Posterior cingulate gyrus (tissue), 11 donors: ENCODE measurements at places on chromosomes 6 and 20.
A peak's percentile ranks its signal among the peaks of the same experiment; 100 is the strongest.

DNA sequence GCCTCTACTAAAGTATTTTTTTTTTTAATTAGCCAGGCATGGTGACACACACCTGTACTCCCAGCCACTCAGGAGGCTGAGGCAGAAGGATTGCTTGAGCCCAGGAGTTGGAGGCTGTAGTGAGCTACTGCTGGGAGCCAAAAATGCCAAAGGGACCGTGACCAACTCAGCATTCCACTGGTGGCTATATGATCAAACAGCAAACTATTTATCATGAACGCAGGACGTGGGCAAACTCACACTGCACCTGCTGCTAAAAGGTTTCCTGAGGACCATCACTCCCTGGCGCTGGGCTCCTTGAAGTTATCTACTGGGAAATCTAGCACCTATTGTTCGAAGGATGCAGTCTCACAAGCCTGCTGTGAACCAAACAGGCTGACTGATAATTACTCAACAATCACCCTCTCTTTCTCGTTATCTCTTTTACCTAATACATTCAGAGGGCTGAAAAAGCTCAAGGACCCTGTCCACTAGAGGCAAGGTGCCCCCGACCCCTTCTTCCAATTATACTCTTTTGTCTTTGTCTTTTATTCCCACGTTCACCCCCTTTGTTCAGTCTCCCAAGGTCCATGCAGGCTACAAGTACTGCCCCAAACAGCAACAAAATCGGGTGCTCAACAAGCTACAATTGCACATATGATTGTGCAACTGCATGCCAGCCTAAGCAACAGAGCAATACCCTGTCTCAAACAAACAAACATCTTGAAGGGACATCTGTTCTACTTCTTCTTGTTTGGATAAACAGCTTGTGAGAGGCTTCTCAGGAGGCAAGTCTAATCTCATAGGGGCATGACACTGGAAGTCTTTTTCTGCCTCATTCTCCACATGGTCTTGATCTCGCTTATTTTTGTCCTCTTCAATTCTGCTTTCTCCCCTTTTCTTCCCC lies 47.7 kb upstream of the PLN start:
- DNase-seq, result no peak

DNA sequence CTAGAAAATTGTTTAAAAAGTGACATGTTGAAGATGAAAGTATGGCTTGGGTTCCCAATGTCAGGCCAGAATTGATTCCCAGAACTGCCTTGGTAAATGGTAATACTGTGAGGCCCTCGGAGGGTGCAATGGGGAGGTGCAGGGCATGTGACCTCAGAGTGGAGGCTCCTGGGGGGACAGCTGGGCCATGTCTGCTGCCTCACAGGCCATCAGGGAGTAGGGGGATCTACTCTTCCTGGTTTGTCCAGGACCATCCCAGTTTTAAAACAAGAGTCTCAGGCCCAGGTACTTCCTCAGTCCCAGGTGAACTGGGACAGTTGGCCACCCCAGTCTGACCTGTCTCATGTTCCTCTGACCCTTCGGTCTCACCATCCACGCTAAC lies 55.3 kb upstream of the SNX9 start:
- DNase-seq, result no peak

DNA sequence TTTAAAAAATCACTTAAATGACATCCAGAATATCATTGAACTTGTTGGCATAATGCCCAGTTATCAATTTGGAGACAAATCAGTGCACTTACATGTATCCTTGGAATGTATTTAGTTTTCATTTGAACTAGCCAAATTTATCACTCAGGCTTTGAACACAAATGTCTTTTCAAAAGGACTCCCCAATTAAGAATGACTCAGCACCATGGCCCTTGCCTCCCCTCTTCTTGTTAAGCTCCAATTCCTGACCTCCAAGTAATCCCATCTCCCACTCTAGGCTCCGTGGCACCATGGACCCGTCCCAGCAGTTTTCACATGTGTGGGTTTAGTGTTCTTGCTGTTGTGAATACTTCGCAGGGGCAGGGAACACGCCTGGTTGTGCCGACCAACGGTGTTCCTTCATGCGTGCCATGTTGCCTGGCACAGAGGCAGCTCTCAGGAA lies 2.7 kb downstream of the AKAP12 start:
- DNase-seq, result no peak

DNA sequence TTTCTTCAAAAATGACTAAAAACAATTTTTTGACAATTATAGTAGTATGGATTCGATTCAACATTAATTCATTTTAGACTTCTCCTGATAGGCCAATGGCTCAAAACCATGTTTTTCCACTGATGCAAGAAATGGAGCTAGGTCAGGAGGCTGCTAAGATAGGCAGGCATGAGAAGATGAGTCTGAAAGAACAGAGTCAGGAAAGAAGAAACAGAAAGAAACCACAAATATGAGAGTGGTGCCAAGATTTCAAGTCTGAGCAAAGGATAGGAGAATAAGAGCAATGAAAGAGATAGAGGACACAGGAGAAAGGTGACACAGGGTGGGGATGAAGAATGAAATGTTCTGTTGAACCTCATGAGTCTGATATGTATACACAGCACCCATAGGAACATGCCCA lies 112.2 kb downstream of the TASP1 start:
- DNase-seq, result no peak

DNA sequence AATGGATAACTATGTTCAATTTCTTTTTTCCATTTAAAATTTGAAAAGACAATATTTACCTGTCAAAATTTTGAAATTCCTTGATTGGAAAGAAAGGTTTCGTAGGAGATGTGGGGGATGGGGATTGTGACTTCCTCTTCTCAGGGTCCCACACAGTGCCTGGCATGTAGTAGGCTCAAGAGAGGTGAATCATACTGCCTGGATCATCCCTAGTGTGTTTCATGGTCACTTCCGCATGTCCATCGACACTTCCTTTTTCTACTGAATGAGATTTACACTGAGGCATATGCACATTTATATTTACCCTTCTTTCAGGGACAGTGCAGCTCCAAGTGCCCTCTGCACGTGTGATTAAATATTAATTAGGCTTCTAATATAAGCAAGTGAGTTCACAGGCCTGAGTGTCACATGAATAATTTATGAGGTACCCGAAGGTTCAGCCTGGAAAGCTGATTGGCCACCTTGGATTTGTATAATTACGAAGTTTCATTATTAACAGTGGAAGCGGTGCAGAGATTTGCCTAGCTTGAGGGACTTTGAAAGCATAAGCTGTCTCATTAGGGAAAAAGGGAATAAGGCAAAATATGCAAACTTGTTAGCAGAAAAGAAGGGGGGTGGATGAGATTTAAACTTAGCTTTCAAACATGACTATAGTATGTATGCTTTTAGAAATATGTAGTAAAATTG lies 177.5 kb upstream of the MMS22L start:
- no peak for DNase-seq

- DNase-seq, result no peak
These were observed 416.6 kb downstream of the DHX35 start for GRCh38 chr20:39378776-39379175.

- DNase-seq, result no peak
These were observed 259.2 kb downstream of the PRKN start for GRCh38 chr6:162468326-162468725.

DNA sequence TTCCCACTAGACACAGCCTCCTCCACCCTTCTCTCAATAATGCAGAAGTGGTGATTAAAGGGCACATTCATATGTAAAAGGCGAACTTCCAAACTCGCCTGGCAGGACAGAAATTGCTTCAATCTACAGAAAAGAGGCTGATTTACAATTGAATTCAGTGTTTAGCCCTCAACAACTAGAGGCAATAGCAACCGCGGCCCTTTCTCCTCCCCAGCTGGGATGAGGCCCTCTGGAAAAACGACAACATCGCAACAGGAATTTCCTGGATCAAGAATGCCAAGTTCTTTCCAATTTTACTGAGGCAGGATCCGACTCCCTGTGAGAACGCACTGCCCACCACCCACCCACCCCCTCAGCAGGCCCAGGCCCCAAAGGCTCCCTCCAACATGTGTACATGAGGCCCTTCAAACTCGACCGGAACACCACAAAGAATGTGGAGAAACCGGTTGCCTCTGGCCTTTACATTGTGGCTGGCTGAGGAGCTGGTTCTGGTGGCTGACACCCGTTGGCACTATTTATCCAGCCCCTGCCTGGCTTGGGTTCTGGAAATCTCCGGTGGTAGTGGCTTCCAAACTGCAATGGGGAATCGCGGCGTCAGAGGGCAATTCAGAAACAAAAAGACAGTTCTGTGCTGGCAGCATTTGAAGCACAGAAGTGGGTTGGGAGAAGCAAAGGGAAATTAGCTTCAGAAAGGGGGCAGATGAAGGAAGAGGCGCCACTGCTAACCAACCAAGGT lies 36.8 kb downstream of the ZMYND8 start:
- DNase-seq, result peak; percentile 52

- no peak for DNase-seq
These were observed 194.2 kb downstream of the TBXT start for GRCh38 chr6:165973473-165973872.

GRCh38 chr20:3796477-3797225 lies 541 bp downstream of the CDC25B start:
- DNase-seq, result no peak

GRCh38 chr6:133359256-133359655 lies 118.1 kb downstream of the EYA4 start:
- no peak for DNase-seq

DNA sequence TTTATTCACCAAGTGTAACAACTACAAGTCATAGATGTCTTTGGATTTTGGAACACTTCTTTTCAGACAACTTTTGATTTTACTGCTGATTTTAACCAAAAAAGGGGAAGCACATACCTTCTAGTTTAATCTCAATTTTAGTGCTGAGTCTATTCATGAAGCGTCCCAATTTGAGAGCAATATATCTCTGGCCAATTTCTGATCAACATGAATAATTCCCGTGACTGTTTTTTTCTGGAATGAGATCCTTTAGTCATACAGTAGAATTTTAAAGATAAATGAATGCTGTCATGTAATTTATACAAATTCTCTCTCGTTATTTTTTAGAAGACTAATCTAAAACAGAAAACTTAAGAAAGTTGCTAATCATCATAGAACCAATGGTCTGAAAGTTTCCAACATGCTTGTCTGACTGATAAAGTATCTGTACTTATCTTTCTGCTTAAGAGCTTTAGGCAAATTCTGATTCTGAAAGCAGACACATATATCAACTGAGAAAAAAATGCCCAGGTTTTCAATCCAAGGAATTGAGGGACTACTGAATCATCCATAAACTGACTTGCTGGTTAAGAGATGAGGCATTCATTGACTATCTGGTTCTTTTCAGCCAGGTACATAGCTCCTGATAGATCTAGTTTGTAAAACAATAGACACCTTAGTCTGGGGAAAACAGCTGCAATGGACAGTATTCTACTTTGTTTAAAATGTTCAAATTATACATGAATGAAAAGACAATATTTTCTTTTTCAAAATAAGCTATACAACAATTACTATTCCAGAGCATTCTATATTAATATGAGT lies 657.5 kb downstream of the RFPL4B start:
- no peak for DNase-seq

- DNase-seq, result no peak
These were observed 1.8 kb downstream of the EPHA7 start for GRCh38 chr6:93417421-93418013.

DNA sequence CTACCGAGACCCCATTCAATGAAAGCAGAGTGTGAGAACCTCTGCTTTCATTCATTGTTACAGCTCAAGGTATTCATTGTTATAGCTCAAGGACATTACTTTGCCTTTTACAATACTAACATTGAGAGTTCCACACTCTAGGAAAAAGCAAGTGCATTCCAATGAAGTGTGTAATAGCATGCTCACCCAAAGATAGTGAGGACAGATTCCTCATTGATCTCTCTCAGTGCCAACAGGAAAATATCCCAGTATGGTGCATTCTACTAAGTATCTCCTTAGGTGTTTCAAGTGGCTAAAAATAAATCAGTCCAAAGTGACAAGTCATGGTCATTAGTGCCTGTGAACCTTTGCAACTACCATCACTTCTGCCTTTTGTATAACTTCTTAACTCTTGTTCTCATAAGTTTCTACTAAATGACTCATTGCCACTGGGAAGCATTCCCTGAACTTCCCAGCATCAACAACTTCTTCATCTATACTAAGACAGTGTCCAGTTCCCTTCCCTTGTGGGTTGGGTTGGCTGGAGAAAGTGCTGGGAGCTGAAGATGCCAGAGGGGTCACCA lies 140.7 kb upstream of the STXBP5 start:
- no peak for DNase-seq

GRCh38 chr20:36773107-36773596 lies 411 bp downstream of the DSN1 start:
- DNase-seq, result no peak

DNA sequence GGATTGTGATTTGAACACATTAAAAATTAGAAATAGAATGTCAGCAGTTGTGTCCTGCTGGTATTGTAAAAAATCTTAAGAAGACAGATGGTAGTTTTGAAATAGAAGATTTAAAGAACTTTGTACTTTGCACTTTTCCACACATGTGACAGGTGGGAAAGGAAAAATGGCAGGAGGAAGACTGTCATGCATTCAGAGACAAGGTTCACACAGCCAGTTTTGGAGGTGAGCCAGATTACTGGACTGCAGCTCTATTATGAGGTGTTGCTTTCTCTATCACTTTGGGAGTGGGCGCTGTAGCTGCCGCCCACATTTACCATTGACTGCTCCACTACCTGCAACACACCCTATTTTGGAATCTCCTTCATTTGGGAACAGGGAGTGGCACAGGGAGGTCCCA lies 12.1 kb upstream of the NDUFAF4 start:
- DNase-seq, result no peak

DNA sequence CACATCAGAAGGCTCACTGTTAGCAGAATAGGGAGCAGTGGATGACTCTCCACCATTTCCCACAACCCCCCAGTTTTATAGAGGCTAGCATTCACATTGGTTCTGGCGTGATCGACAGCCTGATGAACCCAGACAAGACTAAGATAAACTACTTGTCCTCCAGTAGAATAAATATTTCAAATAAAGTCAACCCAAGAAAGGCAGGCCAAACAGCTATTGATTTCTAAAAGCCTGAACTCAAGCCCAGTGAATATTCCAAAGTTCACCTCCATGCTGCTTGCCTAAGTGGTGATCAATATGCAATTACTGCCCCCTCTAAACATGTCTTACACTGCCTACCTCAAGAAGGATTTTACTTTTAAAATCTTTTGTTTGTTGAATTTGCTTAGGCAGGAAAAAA lies 104.5 kb downstream of the CTNNBL1 start:
- DNase-seq, result no peak

GRCh38 chr6:56694002-56694401 lies 51.3 kb upstream of the DST start:
- DNase-seq, result no peak

- DNase-seq, result no peak
These were observed 473.1 kb downstream of the KIF16B start for GRCh38 chr20:16100111-16100510.
